CD4-positive, alpha-beta T cell treated with Interleukin-15 for 1 hour (primary cell): ENCODE measurements at places on chromosomes 13 and 19.

DNA sequence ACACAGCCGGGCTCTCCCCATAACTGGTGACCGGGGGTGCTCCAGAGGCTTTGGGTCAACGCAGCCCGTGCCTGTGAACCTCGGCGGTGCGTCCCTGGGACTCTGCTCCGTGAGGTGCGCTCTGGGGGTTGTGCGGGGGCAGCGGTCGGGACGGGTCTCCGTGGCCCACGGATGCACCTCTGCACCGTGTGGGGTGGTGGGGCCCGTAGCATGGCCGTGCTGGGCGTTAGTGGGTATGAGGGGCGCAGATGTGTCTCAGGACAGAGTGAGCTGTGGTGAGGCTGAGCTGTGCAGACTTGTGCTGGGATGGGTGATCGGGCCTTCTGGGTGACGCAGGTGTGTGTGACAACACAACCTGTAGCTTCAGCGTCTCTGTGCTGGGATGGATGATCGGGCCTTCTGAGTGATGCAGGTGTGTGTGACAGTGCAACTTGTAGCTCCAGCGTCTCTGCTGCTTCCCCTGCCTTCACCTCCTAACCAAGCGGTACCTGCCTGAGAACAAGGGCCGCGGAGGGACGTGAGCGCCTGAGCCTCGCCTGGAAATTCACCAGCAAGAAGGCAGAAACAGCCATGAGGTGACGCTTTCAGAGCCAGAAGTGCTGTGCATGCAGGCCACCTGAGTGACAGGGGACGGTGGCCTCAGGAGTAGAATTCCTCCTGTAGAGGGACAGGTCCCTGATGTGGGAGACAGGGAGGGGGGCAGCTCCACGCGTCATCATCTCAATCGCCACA lies 599 bp downstream of the ZNF331 start:
- DNase-seq, result peak; percentile 25

- DNase-seq, result no peak
Observed at GRCh38 chr19:40266912-40267600, 18.1 kb downstream of the AKT2 start.

GRCh38 chr19:7888145-7888825 lies at the start of gene LRRC8E:
Gene LRRC8E (plus strand): TSS chr19:7888510. CDS start chr19:7895604, 7,094 bp downstream.
- no peak for DNase-seq

DNA sequence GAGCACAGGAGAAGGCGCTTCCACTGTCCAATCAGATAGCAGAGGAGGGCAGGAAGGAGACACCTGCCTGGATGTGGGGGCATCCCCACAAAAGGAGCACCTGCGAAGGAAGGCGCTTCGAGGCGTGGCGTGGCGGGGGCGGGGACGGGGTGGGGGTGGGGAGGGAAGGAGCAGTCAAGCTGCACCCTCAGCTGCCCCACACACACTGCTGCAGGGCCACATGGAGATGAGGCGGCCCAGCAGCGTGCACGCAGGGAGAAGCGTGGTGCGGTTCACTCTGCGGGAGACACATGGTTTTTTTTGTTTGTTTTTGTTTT lies 21.4 kb downstream of the ANKRD27 start:
- DNase-seq, result no peak

DNA sequence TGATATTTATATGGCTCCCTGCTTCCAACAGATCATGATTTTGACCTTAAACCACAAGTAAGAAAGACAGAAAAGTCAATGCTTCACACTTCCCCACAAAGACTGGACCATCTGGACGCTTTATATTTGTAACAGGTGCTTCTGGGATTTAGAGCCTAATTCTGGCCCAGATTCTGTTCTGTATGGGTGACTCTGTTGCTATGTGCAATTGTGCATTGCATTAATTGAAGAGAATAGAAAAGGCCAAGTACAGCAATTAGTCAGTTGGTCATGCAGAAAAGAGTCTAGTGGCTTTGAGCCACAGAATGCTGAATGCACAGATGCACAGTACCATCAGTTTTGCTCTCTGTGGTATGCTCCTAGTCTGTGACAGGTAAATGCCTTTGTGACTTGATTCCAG lies 657.4 kb upstream of the ATXN8OS start:
- no peak for DNase-seq

- no peak for DNase-seq
Observed at GRCh38 chr13:28541966-28542365, 47.0 kb upstream of the FLT1 start.

GRCh38 chr13:19596086-19596485 lies 34.8 kb upstream of the TPTE2 start:
- no peak for DNase-seq

- DNase-seq, result no peak
Observed at GRCh38 chr13:79992111-79992510, 348.8 kb downstream of the SPRY2 start.

DNA sequence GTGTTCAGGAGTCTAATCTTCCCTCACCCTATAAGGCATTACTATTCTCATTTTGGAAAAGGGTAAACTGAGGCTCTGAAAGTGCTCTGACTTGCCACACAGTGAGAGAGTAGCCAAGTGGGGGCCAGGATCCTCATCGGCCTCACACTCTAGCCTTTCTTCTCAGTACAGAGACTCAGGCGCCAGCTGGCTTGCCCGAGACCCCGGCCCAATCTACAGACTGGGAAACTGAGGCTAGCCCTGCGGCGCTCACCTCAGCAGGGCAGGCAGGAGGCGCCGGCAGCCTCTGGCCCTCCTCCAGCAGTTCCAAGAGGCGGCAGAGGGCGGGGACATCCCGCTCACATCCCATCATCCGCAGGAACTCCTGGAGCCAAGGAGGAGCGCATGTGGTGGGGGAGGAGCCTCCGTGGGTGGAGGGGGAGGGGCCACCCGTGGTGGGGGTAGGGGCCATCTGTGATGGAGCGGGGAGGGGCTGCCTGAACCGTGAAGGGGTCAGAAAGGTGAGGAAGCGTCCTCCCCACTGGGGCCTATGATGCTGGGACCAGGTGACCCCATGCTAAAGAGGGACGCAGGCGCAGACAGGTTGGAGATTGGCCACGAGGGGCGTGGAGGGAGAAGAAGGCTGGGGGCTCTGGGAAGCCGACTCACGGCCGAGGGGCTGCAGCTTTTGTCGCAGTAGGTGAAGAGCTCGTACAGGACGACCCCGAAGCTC lies 8.7 kb upstream of the INSL3 start:
- DNase-seq, result no peak

GRCh38 chr19:13881692-13882418 lies 4.9 kb downstream of the NANOS3 start:
- no peak for DNase-seq
